Chondrocyte (in vitro differentiated cells): ENCODE measurements at places on chromosomes 16 and 17. TPM values are rescaled to one million over a fixed set of nuclear protein-coding genes. Genes with fewer than 3 reads are reported as not detected.

DNA sequence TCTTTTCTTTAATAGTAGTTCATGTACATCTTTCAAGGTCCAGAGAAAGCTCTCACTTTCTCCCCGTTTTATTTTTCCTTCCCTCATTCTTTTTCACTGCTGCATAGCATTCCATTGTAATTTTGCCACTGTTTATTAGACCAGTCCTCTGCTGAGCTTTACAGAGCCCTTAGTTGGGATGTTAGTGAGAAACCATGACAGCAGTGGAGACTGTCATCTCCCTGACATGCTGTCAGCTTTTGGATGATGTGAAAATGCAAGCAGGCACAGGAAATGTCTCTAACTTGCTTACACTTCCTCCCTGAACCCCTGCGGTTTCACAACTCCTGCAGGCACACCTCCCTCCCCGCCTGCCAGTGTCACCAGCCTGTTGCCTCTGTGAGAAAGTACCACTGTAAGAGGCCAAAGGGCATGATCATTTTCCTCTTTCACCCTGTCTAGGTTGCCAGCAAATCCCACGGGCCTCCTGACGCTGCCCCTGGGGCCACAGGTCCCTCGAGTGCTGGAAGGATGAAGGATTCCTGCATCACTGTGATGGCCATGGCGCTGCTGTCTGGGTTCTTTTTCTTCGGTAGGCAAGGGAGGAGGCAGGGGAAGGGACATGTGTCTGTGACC, at the start of gene ITGAL:
Gene ITGAL, plus strand, starts transcription at position 415 of the 615 bp plus-strand sequence. Its CDS starts 96 bp downstream, at position 511.
- no peak for DNase-seq

- DNase-seq, result no peak
These were observed 101.2 kb downstream of the MRTFB start for GRCh38 chr16:14172200-14172809.

DNA sequence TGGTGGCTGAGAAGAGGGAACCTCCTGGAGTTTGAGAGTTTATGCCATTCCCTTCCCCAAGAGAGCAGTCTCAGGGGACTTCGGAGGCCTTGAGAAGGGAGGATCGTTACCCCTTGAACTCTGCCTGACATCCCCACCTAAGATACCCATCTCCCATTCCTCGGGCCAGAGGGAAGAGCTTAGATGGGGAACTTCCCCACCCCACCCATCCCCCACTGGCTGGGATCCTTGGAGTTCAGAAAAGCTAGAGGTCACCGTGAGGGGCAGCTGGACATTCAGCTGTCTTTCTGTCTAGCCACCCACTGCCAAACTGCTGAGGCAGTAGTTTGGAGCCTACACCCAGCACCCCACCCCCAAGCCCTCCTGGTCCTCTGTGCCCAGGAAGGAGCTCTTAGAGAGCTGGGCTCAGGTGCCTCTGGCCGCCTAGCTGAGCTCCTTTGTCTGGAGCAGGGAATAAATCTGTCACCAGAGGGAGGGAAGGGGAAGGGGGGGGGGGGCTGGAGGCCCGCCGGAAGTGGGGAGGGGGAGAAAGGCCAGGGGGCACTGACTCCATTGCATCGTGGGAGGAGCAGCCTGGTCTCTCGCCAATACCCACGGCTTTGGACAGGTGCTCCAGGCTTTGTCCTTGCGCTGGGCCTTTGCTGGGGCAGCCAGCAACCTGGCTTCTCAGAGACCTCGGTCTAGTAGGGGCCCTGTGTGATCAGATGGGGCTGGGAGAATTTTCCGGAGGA, 1.0 kb downstream of the HSD11B2 start:
- no peak for DNase-seq

GRCh38 chr16:11300560-11300892, 19.4 kb upstream of the PRM1 start:
- no peak for DNase-seq

GRCh38 chr17:40312893-40313667, 4.1 kb downstream of the RARA start:
- peak; percentile 43 for DNase-seq

DNA sequence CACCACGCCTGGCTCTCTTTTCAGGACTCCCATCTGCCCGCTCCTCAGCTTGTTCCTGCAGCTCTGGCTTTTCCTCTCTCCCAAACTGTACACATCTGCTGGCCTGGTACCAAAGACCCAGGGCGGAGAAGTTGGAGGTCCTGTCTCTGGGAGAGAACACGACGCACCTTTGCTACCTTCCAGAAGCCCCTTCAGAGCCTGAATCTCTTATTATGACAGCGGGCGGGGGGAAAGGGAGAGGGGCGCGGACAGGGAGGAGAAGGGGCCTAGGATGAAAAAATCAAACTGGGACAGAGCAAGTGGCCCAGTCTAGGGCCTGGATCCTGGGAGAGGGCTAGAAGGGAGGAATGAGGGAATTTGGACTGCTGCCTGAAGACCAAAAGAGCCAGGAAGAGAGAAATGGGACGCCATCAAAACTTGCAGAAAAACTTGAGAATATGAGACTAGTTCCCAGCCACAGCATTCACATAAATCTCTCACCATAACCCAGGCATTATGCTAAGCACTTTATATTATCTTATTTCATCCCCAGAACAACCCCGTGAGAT, 2.5 kb upstream of the PER1 start:
- no peak for DNase-seq

DNA sequence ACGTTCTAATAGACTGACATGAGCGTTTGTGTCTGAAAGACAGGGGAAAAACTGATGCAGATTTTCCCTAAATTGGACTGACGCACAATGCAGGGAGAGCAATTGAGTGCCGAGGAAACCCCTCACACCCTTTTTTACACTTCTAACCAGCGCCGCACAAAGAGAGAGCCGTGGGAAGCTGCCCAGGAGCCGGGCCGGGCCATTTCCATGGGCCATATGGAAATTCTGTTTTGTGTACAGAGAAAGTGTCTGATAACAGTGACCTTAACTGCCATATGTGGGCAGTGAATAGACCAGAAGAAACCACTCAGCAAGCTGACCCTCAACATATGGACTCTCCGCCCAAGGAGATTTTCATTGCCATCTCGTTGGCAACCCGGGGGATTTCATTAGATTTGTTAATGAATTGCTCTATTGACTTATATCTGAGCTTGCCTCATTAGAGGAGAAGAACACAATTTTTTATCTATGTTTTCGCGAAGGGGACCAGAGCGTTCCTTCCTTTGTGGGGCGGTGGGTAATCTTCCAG, 225.9 kb upstream of the IRX3 start:
- DNase-seq, result no peak

- DNase-seq, result no peak
These were observed 57.3 kb upstream of the MON1B start for GRCh38 chr16:77133706-77134105.

- no peak for DNase-seq
These were observed 183.5 kb downstream of the CPPED1 start for GRCh38 chr16:12620150-12620549.

- DNase-seq, result no peak
These were observed 31.8 kb downstream of the USP7 start for GRCh38 chr16:8931859-8932258.

KRT39 gene
- not detected in 3 replicates for total RNA-seq

TLCD3A gene
- 26.8 to 28.2 TPM (median 27.2 TPM) in 3 replicates for total RNA-seq

CRHR1 gene
- total RNA-seq, result not detected in 3 replicates
